H7 (cell line): ENCODE measurements at places on chromosomes 13 and 19. TPM values are rescaled to one million over a fixed set of nuclear protein-coding genes. Genes with fewer than 3 reads are reported as not detected.
A peak's percentile ranks its signal among the peaks of the same experiment; 100 is the strongest.

The TBXA2R gene
- 0.18 and 0.45 TPM in 2 replicates for total RNA-seq

The CEACAM16 gene
- not detected in 2 replicates for total RNA-seq

The KRTDAP gene
- 0.44 and 0.52 TPM in 2 replicates for total RNA-seq

The CFAP97D2 gene
- total RNA-seq: not detected in 2 replicates

The WASF3 gene
- 19.1 and 26.9 TPM in 2 replicates for total RNA-seq

The PSG6 gene
- not detected in 2 replicates for total RNA-seq

The VSTM1 gene
- total RNA-seq: not detected in 2 replicates

The PLPPR2 gene
- 5.7 and 7.0 TPM in 2 replicates for total RNA-seq

- DNase-seq: no peak
Observed at GRCh38 chr13:101455863-101456262, 3.4 kb downstream of the ITGBL1 start.

DNA sequence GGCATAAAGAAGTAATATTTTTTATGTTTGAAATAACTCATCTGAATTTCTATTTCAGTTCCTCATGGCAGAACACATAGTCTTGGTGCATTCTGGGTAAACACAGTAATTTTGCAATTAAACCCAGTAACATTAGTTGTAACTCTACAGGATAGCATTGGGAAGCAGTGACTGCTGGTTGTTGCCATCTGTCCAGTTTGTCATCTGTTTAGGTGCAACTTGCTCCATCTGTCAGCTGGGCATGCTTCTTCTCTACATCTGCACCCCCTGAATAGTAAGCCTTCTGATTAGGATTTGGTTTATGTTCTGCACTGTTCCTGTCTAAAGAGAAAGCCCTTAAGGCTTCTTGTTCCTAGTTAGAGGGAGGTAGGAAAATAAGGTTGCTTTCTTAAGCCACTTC is 63.5 kb upstream of the CSNK1A1L start:
- no peak for DNase-seq

DNA sequence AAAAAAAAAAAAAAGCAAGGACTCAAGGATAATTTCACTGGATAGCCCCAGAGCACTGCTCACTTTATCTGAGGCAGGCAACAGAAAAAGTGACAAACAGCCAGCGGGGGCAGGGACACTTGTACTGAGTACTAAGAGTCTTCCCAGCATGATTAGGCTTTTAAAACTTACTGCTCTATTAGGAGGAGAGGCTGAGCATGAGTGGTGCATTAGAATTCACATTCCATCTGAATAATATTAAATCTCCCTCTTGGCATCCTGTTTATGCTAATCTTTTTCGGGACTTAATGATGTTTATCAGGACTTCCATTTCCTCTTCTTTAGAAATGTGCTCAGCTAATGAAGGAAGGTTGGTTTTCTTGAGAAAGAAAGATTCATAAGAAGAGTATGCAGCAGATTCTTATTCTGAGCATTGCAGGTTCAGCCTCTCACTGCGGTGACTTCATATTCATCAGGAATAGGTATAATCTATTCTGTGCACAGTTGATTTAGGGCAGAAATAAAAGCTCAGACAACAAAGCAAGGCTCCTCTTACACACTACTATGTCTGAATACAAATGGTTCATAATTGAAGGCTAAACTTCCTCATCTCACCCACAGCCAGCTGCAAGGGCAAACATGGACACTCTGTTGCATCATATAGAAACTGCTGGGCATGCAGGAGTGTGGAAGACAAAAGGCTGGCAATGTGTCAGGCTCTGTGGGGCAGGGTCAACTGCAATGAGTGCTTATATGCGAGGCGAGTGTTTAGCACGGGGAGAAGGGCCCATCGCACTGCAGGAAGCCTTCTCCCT is 107.0 kb downstream of the KL start:
- DNase-seq: no peak

- DNase-seq: peak; percentile 85
Observed at GRCh38 chr19:40381321-40381720, 8.7 kb downstream of the HIPK4 start.

- no peak for DNase-seq
Observed at GRCh38 chr19:3096267-3096901, 2.2 kb downstream of the GNA11 start.

- DNase-seq: no peak
Observed at GRCh38 chr19:1069009-1069779, 2.2 kb downstream of the ARHGAP45 start.

DNA sequence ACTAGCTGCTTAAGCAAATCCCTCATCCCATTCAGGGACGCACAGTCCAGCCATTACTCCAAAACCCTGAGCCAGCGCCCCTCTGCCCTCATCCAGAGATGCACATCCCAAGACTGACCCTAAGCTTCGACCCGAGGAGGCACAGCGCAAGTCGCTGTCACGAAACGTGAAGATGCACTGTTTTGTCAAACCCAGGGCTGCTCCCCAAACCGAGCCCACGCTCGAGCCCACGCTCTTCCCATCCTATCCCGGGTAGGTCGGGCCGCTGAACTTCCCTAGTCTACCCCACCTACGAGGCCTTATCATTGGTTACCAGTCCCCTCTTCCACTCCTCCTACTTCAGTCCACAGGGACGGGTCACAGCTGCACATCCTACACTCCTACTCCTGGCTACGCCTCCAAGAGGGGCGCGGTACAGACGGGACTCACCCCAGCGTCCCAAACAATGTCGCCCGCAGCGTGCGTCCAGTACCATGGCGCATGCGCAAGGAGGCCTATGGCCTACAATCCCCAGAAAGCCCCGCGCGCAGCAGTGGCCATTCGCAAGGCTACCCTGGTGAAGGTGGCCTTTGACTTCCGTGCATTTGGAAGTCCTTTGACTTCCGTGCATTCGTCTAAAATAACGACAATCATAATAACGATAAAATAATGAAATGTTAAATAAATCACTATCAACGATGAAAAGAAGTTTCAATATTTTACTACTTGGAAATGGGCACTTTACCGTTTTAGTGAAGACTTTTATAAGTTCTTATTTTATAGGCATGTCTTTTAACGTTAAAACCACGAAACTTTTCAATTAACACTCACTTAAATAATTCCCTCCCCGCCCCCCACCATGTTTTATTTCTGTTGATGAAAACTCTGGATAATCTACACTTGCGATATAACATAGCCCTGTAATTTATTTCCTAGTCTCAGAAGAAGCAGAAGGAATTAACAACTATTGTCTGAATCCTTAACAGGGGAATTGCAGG is at the start of gene ZNF285:
TSS of gene ZNF285 (minus strand) at position 470 of the 977 bp plus-strand sequence. CDS start 4,395 bp downstream, outside the sequence.
- DNase-seq: peak; percentile 81

GRCh38 chr19:18742838-18743783 is 48.0 kb downstream of the COMP start:
- no peak for DNase-seq

GRCh38 chr19:3645726-3646125 is 19.1 kb upstream of the CACTIN start:
- no peak for DNase-seq

- DNase-seq: peak; percentile 28
Observed at GRCh38 chr19:3336680-3337523, 29.5 kb upstream of the NFIC start.

DNA sequence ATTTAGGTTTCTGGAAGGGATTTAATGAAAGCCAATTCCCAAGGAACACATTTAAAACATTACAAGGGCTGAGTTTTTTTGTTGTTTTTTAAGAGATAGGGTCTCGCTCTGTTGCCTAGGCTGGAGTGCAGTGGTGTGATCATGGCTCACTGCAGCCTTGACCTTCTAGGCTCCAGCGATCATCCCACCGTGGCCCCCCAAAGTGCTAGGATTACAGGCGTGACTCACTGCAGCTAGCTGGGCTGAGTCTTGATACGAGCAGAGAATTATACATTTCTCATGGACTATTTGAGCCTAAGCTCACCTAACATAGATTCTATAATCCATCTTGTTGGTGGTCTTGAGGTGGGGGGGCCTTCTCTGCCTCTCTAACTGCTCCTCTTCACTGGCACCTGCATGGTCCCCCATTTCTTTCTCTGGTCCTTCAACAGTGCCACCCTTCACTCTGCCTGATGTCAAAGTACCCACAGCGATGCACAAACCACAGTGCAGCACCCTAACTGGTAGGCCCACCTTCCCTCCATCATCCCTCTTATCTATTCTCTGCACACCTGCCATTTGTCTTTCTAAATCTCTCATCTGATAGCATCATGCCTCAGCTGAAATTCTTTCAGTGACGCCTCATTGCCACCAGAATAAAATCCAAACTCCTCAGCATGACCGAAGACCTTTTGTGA is 37.4 kb downstream of the DOCK9 start:
- DNase-seq: no peak

DNA sequence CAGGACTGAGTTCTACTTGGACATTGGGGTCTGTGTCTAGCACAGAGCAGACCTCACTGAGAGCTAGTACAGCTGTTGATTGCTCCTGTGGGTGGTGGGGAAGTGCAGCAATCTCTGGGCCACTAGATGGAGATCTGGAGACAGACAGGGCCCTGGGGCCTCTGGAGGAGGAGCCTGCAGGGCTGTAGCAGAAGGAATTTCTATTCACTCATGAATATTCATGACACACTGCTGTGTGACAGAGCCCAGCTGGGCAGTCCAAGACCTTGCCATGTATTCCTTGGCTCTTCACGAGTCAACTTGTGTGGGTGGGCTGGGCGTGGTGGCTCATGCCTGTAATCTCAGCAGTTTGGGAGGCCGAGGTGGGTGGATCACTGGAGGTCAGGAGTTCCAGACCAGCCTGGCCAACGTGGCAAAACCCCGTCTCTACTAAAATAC is 37.5 kb downstream of the SUGP2 start:
- DNase-seq: peak; percentile 97

- no peak for DNase-seq
Observed at GRCh38 chr13:113920606-113921286, 53.1 kb downstream of the C13orf46 start.

DNA sequence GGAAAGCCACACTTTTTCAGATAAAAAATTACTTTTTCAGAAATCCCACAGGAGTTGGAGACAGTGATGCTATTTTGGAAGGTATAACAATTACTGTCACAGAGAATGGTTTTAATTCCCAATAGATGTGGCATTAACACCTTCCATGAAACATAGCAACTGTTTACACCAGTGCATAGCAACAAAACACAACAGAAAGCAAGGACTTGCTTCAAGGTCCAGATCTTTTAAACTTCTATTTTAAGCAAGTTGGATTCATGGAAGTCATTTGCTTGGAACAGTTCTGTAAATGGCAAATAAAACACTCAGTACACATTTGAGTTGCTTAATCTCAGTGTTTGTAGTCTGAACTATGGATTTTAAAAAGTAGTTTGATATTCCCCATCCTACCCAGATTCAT is 385.9 kb upstream of the SPRY2 start:
- DNase-seq: no peak

DNA sequence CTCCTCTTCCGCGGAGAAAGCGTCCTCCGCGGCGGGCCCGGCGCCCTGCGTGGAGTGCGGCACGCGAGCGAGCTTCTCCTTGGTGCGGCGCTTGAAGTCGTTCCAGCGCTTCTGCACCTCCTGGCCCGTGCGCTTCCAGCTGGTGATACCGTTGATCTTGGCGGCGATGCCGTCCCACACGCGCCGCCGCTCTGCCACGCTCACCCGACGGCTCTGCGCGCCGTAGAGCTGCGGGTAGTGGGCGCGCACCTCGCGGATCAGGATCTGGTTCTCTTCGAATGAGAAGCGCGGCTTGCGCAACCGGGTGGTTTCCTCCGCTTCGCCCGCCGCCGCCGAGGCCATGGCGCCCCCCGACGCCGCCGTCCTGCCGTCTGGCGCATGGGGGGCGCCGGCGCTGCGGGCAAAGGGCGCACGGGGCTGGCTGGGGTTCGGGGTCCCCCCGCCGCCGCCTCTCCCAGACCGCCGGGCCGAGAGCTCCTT is 941 bp downstream of the MYPOP start:
- peak; percentile 81 for DNase-seq

DNA sequence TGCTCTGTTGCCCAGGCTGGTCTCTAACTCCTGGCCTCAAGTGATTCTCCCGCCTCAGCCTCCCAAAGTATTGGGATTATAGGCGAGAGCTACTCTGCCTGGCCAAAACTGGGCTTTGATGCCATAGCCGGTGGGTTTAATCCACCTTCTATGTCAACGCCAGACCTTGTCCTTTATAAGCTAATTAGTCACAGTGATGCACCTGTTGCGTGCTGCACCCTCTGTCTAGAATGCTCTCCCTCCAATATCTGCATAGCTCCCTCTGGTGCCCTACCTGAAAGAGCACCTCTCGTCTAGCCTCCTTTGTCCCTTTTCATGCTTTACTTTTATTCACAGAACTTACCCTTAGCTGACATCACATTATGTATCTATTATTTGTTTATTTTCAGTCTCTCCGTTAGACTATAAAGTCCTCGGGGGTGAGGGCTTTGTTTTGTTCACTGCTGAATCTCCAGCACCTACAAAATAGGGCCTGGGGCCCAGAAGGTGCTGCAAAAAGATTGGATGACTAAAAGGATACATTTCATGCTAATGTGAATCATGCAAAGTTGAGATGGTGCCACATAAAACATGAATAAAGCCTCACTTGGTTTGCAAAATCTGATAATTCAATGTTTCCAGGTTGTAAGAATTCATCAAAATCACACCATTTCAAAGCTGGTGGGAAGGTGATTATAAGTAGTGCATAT is 148.1 kb downstream of the USP12 start:
- DNase-seq: no peak

GRCh38 chr19:18859676-18860301 is 28.0 kb downstream of the UPF1 start:
- DNase-seq: no peak

DNA sequence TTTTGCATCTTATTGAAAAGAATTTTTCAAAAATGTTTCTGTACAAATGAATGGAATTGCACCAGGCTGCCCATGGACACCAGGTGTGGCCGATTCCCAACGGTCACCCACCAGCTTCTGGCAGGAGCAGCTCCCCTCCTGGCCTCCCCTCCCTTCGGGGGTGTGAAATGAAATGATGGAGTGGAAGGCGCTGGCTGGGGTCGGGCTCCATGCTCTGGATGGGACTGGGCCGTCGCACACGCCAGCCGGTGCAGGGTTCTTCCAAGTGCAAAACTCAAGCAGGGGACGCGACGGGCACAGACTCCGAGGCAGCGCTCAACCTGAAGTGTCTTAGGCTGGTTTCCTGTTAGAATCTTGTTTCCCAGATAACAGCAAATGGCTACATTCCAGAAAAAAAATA is 21.9 kb downstream of the C19orf44 start:
- DNase-seq: peak; percentile 44

DNA sequence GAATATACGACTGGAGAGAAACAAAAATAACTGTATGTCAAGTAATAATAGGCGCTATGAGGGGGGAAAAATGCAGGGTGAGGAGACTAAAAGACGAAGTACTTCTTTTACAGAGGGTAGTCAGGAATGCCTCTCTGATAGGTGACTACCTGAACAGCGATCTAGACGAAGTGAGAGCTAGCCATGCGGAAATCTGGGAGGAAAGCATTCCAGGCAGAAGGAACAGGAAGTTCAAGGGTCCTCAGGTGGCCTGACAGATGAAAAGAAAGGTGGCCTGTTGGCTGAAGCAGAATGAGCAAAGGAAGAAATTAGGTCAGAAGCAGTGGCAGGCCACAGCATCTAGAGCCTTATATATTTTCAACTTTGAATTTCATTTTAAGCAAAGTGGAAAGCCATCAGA is 13.3 kb downstream of the ZDHHC20 start:
- DNase-seq: no peak

- no peak for DNase-seq
Observed at GRCh38 chr13:32261567-32261966, 53.6 kb downstream of the ZAR1L start.

GRCh38 chr19:1856345-1856697 is 7.1 kb downstream of the KLF16 start:
- DNase-seq: peak; percentile 80
